ENCODE measurements at places on chromosomes 1 and 21.

- no peak for DNase-seq
Observed at GRCh38 chr1:100279358-100279923, 13.4 kb downstream of the RTCA start.

GRCh38 chr1:232587141-232588008 lies 42.6 kb downstream of the SIPA1L2 start:
- DNase-seq: no peak

GRCh38 chr21:37273911-37274690 lies 7.0 kb upstream of the VPS26C start:
- DNase-seq: no peak

- DNase-seq: no peak
Observed at GRCh38 chr1:29052100-29052499, 71.6 kb downstream of the TMEM200B start.

- peak; percentile 96 for DNase-seq
Observed at GRCh38 chr1:58618303-58618702, 41.3 kb upstream of the TACSTD2 start.

GRCh38 chr1:25875154-25875855 lies at the start of gene PAQR7:
TSS of gene PAQR7 (minus strand) at chr1:25875708. CDS start at chr1:25863839, 11,869 bp downstream.
- peak; percentile 60 for DNase-seq

GRCh38 chr1:29162476-29163138 lies 19.1 kb downstream of the SRSF4 start:
- DNase-seq: peak; percentile 63

GRCh38 chr1:25055961-25056360 lies 125.9 kb upstream of the RUNX3 start:
- no peak for DNase-seq

- no peak for DNase-seq
Observed at GRCh38 chr21:20703112-20703767, 295.0 kb upstream of the NCAM2 start.

GRCh38 chr21:43609501-43610340 lies 49.6 kb downstream of the HSF2BP start:
- peak; percentile 69 for DNase-seq

GRCh38 chr1:33281554-33282303 lies 25.4 kb downstream of the ZNF362 start:
- no peak for DNase-seq

GRCh38 chr1:208652296-208653160 lies 408.3 kb upstream of the PLXNA2 start:
- peak; percentile 68 for DNase-seq

- no peak for DNase-seq
Observed at GRCh38 chr1:88751714-88752113, 67.6 kb downstream of the PKN2 start.

GRCh38 chr1:8274352-8274751 lies 43.6 kb upstream of the SLC45A1 start:
- DNase-seq: no peak

DNA sequence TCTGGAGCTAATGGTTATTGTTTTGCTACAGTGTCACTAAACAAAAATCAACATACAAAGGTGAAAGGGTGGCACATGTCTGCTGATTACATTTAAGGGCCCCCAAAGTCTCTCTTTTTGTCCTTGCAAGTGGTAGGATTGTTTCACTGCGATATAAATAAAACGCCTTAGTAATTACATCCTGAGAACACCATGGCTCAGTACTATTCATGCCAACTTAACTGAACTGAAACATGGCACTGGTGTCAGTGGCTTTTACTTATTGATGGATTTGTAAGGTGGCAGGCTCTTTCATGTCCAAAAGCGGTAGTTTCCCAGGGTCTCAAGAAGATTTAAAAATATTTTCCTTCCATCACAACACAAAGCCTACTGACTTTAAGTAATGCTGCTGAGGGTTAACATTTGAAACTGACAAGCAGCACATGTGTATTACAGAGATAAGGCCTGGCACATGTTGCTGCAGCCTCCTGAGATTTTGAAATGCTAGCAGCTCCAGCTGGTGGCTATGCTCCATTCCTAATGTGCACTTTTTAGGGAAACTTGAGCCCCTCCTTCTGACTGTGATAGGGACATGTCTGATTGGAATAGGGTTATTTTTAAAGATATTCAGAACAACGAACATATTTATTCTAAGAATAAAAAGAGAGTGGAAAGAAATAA lies 86.8 kb downstream of the ATP1B1 start:
- peak; percentile 23 for DNase-seq

- DNase-seq: peak; percentile 59
Observed at GRCh38 chr21:20999659-21000058, 1.4 kb downstream of the NCAM2 start.

- DNase-seq: no peak
Observed at GRCh38 chr1:96971439-96971838, 249.9 kb downstream of the PTBP2 start.

DNA sequence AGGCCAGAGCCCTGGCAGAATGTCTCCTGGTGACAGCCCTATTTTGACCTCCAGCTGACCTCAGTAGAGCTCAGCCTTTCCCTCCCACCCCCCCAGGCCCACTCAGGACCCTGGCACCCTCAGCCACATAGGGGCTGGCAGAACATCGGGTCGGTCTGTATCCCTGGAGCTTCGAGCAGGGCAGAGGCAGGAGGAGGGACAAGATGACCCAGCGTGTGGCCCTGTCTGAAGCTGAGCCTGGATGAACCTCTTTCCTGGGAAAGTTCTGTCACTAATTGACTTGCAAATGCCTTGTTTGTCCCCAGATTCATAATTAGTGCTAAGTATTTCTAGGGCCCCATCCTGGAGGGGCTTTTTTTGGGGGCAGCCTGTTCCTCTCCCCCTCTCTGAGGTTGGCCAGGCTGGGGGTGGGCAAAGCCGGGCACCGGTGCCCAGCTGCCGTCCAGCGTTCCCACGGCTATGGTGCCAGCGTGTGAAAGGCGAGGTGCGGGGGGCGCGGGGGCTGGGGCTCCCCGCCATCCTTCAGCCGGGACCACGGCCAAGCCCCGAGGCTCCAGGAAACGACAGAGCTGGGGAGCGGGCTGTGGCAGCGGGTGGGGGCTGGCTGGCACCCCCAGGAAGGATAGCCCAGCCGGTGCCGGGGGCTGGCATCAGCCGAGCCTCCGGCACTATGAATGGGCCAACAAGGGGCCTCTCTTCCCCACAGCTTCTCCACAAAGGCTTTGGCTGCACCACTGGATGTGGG lies 31.4 kb downstream of the RHBG start:
- DNase-seq: no peak

DNA sequence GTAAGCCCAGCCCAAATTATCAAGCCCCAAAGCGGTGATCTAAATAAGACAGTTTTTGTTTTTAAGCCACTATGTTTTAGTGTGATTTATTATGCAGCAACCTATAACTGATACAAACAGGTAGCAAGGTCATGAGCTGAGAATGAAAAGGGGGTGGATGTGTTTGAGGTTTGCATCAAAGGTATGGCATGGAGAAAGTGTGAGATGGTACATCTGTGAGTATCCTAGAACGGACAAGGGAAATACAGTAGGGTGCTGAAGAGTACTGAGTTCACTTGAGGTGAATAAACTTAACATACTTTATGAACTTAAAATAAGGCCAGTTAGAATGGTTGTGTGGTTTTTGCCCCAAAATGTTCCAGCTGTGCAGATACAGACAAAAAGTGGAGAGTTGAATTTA lies 286.0 kb upstream of the B3GALT2 start:
- DNase-seq: no peak

DNA sequence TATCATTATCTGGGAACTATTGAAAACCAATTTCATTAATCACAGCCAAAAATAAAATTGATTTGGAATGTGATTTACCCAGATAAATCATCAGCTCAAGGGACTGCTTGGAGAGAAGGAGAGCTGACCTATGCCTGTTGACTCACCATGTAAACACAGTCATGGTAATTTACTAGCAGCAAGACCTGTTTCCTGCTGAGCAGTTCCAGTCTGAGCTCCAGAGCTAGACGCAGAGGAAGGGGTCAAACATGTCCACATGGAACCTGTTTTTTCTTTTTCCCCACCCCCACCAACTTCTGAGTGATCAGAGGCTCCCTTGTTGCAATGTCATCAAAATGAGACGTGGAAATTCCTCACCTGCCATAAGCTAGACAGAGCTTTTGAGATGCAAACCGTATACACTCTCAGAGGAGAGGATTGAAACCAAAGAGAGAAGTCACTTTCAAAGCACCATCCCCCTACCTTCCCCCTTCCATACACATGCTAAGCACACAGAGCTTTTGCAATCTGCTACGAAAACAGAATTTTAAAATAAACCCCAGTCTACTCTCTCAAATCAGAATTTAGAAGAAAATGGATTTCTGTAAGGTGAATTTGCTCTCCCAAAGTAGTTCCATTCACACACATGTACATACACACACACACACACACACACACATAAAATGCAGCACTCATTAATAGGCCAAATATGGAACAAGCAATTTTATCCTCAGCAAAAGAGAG lies 55.9 kb upstream of the PTGFRN start:
- DNase-seq: peak; percentile 90

GRCh38 chr1:26767714-26768113 lies 20.0 kb upstream of the PIGV start:
- DNase-seq: no peak

DNA sequence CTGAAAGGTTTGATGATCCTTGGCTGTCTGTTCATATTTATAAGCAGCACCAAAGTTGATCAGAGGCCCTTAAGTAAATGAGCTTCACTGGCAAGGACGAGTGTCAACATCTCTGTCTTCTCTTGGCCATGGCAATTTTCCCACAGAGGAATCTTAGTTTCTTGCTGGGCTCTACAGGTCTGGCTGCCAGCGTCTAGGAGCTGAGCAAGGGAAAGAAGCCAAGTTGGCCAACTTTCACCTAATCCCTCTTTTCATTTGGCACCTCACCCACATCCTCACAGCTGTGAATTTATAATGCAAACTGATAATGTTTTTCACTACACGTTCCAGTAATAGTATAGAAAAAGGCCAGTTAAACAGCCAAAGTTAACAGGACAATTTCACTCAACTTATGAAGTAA lies 99.0 kb upstream of the LBR start:
- DNase-seq: no peak

DNA sequence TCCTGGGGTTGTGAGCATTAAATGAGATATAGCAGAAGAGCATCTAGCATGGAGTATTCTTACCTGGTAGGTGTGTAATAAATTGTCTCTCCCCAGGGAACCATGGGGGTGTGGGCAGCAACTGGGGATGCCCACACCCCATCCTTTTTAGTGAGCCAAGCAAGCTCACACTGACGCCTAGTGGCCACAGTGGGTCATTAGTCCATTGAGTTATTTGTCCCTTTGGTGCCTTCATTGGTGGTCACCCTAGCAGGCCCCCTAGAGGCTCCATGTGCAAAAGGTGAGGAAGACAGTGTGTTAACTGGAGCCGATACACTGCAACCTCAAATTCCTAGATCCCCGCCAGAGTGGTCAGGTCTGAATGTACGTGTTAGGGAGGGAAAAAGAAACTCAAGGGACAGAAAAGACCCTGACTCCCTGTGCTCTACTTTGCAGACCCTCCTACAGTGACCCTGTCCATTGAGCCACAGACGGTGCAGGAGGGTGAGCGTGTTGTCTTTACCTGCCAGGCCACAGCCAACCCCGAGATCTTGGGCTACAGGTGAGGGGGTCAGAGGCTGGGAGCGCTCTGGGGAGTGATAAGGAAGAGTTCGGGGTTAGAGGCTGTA lies 93.3 kb upstream of the CD1D start:
- peak; percentile 78 for DNase-seq

GRCh38 chr1:4585216-4585615 lies 69.2 kb upstream of the AJAP1 start:
- DNase-seq: no peak

DNA sequence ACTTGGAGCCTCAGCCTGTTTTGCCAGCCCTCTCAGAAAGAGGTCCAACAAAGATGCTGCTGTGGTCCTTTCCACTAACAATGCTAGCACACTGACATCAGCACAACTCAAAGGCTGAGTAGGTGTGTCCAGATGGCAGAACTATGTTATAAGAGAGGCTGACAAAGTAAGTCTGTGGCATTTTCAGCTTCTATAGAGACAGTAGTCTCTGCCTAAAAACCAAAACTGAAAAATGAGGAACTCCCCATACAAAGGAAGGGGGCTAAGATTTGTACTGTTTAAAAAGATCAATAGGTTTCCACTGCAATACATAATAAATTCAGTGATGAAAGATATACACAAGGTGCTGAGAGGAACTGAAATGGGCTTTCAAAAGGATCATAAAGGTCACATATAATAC lies 12.3 kb downstream of the ERO1B start:
- DNase-seq: no peak

DNA sequence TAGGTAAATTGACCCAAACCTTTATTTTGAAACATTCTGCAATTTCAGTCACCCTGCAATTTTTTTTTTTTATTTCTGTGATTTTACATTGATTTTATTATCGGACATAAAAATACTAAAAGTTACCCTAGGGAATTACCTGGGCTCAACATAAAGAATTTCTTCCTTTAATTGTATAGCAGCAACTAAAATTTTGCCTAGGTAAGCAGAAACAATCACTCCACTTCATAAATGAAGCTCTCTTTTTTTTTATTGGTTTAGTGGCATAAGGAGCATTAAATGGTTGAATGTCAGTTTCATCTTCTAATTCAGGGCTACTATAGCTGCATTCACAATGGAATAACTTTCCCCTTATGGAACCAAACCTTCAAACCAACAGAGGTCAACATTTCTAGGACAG lies 15.3 kb upstream of the OR2M4 start:
- no peak for DNase-seq

DNA sequence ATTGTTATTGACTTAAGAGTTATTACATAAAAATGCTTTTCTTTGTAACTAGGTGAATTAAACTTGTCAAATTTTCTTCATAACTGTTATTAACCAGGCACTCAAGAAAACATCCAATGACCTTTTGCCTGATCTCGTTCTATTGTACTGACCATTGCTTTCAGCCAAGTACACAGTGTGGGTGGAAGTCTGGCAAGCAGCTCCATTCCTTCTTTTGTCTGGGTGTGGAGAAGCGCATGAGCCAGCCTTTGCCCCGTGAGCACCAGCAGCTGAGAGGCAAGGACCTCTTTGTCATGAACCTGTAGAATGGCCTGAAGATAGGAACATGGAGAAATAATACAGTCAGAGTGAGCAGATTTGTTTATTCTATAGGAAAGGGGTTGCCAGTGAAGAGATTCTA lies 57.5 kb downstream of the IARS2 start:
- DNase-seq: peak; percentile 80

DNA sequence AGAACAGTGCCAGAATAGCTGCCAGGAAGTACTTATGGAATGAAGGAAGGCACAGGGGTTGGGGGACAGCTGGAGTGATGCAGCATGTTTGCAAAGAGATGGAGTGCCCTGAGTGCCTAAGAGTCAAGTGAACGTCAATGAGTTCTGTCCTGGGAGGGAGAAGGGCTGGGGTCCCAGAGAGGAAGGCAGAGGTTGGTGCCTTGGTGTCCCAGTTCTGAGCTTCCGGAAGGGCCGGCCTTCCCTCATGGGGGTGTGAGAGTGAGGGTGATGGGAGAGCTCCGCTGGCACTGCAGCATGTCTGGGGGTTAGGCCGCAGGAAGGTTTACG lies 17.6 kb downstream of the NES start:
- no peak for DNase-seq

GRCh38 chr1:145992502-145992936 lies 3.9 kb downstream of the TXNIP start:
- no peak for DNase-seq

- no peak for DNase-seq
Observed at GRCh38 chr1:94309216-94309615, 71.8 kb upstream of the ARHGAP29 start.
